ENCODE measurements at places on chromosomes 11 and 22.
A peak's percentile ranks its signal among the peaks of the same experiment; 100 is the strongest.

- DNase-seq, result no peak
Observed at GRCh38 chr11:65811764-65812475, 21.8 kb upstream of the SNX32 start.

DNA sequence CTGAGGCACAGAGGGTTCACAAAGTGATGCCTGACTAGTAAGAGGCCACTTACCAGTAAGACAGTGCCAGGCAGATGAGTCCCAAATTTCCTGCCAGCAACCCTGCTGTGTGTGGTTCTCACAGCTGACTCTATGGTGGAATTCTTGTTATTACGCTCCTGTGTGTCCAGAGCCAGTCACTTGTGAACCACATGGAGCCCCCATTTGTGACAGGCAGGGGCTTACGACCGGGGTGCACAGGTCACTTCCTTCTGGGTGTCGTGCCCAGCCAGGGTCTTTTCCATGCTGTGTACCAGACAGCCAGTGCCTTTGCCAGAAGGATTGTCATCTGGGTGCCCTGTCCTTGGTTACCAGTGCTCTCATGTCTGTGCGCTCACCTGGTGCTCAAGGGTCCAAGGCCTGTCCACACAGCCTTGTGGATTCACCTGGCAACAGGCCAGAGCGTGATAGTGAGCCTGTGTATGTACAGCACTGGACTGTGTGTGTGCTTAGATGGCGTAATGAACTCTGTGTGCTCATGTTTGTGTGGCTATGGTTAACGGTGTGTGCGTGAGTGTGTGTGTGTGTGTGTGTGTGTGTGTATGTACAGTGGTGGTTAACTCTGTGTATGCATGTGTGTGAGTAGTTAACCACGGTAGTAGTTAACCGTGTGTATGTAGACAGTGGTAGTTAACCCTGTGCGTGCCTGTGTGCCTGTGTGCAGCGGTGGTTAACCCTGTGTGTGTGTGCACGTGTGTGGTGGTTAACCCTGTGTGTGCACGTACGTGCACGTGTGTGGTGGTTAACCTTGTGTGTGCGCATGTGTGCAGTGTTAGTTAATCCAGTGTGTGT is 18.6 kb downstream of the GRAMD4 start:
- no peak for DNase-seq

GRCh38 chr11:97615546-97615945 is 1225.7 kb downstream of the JRKL start:
- no peak for DNase-seq

- DNase-seq, result no peak
Observed at GRCh38 chr22:35972559-35972958, 56.1 kb downstream of the RBFOX2 start.

DNA sequence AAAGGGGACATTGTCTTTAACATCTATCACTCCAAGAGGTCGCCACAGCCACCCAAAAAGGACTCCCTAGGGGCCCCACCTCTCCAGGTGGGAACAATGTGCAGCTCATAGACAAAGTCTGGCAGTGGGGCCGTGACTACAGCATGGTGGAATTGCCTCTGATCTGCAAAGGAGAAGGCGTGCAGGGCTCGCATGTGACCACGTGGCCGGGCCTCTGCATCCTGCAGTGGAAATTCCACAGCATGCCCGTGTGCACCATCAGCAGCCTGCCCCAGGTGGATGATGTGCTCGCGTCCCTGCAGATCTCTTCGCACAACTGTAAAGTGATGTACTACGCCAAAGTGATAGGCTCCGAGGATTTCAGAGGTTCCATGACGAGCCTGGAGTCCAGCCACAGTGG is 18.5 kb downstream of the ALKBH3 start:
- no peak for DNase-seq

DNA sequence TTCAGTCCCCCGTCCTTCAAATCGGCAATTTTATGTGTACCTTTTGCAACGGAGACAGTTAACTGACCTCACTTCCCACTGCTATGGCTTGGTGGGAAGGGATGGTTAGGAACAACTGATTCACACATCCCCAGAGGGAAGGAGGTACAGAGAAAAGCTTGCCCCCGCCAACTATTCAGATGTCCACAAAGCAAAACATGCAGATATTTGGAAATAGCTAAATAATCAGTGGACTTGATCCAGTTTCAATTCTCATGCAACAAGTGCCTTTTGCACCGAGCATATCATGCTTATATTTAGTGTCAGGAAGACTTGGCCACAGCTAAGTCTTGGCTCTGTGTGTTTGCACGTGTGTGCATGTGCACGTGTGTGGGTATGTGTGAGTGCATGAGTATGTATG is 144.6 kb downstream of the SNX19 start:
- DNase-seq, result peak; percentile 78

DNA sequence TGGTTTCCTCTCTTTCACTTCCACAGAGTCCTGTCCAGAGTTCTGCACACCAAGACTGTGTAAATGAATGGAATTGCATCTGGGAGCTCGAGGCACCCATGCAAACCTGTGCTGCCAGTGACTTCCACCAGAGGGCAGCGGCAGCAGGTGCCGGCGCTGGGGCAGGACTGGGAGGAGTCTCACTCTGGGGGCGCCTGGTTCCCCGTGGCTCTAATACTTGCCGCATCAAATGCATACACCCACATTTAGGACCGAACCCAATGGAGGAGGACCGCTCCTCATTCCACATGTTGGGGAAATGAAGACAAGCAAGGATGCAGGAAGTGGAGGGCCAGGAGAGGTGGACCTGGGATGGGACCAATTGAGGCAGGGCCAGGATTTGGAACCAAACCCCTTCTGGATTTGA is 1.1 kb upstream of the CD6 start:
- DNase-seq, result no peak

DNA sequence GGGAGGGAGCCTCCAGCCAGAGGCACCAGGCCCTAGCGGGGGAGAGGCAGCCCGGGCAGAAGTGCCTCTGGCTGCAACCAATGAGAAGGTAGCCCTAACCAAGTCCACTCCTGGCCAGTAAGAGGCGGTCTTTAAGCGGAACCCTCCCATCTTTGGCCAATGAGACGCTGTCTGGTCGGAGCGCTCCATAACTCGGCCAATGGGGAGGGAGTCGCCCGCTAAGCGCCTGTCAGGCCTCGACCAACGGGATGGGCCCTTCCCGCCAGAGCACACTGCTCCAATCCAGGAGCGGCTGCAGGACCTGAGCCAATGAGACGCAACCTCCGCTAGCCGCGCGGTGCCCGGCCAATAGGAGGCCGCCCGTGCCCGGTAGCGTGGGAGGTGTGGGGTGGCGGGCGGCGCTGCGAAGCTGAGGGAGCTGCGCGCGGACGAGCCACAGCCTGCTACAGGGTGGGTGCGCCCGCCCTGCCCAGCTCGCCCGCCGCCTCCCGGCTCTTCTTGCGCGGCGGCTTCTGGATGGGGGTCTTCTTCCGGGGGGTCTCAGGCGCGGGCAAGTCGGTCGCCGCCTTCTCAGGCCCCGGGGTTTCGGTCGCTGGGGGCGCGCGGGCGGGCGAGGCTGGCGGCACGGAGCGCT is 12.6 kb downstream of the SCARF2 start:
- DNase-seq, result no peak

DNA sequence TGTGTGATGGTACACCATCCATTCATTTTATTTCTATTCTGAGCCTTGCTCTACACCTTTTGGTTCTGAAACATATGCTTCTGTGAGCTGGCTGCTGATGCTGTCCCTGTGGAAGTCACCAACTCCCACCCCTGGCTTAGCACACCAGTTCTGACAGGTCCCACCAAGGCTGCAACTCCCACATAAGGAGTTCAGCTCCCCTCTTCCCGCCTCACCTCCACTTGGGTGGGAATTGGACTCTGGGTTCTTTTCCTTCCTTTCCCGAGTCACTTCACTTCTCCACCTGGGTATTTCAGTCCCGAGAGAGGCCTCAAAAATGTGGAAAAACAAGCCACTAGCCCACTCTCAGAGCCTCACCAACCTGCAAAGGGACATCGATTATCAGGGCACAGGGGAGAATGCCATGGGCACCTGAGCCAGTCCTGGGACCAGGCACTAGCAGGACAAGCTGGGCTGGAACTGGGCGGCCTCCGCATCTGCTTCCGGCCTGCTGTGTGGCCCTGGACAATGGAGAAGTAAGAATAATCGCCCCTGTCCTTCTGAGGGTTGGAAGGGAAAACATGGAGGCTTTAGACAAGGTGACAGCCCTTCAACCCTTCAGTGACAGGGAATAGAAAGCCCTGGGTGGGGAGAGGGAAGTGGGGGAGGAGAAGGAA is 80.1 kb downstream of the IGLL1 start:
- no peak for DNase-seq

DNA sequence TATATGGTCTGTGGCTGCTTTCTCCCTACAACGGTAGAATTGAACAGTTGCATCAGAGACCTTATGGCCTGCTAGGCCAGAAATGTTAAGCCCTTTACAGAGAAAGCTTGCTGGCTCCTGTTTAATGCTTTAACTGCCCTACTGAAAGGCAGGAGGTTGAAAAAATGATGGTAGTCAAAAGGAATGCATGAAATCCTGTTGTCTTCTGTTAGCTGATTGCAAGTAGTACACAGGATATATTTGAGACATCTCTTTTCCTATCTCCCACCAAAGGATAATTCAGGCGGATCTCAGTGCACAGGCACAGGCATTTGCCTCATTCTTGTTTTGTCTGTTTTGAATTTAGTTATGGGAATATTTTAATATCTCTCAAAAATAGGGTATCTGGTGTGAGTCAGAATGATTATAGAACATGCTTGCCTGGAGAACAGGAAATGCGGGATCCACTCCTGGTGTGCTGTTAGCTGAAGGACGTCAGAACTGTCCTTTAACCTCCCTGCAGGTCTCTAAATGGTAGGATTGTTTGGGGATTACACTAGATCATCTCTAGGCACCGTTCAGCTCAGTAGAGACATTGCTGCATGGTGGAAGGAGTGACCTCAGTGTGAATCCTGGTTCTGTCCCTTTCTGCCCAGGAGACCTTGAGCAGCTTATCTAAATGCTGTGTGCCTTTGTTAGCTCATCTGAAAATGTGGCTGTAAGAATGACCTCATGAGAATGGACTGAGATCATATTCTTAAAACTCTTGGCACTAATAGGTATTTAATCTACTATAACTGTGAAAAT is 49.5 kb downstream of the PACS1 start:
- no peak for DNase-seq

- DNase-seq, result no peak
Observed at GRCh38 chr22:48663297-48663696, 1164.4 kb downstream of the BRD1 start.

DNA sequence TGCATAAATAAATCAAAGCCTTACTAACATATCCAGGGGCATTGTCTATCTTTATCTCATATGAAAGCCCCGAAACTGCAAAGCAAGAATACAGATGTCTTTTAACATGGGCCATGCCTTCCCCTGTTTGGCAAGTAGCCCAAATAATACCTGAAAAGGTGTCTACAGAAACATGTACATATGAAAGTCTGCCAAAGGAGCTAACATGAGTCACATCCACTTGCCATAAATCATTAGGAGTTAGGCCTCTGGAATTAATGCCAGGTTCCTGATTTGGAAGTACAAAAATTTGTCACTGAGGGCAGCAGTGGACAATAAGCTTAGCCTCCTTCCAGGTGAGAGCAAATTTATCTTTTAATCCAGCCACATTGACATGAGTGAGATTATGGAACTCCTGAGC is 85.5 kb upstream of the PGR start:
- no peak for DNase-seq

GRCh38 chr22:24526191-24526590 is 28.7 kb downstream of the GUCD1 start:
- no peak for DNase-seq

- DNase-seq, result no peak
Observed at GRCh38 chr22:46652081-46652846, 32.1 kb downstream of the GRAMD4 start.

DNA sequence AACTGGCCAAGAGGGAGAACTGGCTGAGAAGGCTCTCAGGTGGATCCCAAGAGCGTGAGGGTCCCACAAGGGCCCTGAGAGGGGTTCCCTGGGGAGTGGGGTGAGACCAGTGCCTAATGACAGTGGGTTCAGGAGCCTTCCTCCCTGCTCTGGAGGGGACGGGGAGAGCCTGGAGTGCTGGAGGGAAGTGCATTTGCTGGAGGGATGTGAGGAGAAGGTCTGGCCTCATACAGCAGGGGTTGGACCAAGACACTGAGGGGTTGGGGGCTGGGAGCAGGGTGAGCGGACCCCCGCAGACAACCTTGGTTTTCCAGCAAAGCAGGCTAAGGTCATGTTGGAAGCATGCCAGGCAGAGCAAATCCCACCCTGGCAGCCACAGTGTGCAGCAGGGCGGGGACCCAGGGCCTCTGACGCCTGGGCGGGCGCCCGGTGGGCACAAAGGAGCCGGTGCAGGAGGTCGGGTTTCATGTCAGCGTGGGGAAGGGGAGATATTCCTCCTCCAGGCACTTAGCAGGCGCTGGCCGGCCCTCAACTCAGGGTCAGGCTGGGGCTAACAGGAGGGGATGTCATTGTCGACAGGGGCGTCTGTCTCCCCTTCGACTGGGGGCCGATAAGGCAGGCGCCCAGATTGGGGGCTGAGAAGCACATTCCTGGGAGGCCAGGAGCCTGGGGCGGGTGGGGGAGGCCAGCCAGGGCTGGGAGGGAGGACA is 3.1 kb upstream of the DERL3 start:
- DNase-seq, result no peak

DNA sequence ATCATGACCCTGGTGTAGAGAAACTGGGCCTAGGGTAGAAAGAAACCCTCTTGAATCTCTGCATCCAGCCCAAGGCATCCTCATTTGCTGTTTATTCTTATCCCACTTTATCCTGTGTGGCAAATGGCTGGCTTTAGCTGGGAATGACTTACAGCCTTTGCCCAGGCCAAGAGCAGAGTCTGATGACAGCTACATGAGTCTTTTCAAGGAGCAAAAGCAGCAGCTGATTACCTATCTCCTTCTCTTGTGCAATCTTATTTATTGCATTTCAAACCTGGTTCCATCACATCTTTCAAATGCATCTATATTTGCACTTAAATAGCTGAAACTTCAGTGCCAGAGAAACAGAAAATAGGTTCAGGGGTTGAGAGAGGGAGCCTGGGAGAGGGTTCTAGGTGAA is 26.1 kb downstream of the SYT13 start:
- DNase-seq, result no peak

DNA sequence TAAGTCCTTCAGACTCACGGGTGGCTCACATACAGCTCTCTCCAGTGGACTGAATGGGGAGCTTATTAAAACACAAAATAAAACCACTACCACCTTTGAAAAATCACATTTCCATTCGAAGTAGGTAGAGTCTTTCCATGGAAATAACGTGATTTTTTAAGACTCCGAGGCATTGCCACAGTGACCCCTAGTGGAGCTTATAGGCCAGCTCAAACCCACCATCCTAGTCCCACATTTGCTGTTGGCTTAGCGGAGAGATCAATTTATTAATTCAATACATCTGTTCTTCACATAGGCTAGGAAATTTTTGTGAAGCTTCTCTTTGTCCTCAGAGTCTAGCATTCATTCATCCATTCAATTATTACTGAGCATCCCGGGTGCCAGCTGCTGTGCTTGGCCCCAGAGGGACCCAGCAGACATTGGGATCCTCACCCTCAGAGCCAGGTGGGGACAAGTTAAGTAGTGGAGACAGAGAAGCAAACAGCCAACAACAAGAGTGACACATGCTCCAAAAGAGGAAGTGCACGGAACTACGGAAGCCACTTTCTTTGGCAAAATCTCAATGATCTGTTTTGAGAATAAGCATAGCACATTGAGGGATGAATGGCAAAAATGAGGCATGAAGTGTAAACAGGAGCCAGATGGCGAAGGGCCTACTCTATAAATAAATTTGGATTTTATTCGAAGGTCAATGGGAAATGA is 10.2 kb upstream of the P4HA3 start:
- DNase-seq, result no peak

GRCh38 chr22:44472598-44472997 is 25.4 kb downstream of the RTL6 start:
- no peak for DNase-seq
